ENCODE measurements at places on chromosomes 11 and 22.
A peak's percentile ranks its signal among the peaks of the same experiment; 100 is the strongest.

- no peak overlapping the region for H3K27ac ChIP-seq
- H3K27me3 ChIP-seq, result peaks cover 5% of the 10 kb centered on the region
- H3K4me3 ChIP-seq, result no peak overlapping the region
- H3K36me3 ChIP-seq, result peaks cover 6% of the 10 kb centered on the region
- H3K4me1 ChIP-seq, result no peaks in the 10 kb centered on the region
These were observed 161.4 kb downstream of the BRD1 start for GRCh38 chr22:49666146-49666809.

DNA sequence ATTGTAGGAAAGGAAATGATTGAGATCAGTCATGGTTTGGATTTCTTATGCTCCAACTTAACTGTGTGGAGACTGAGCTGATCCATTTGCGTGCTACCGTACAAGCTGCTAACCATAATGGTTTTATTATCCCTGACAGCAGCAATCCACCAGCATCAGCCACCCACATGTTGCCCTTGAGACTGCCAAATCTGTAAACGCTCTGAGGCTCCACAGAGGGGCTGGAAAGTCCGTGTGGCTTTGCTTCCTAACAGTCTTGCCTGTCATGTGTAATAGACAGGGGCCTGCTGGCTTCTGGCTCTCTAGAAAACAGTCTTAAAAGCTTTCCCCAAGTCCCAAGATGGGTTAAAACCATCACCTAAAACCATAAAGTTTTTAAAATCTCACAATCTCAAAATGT lies 30.1 kb downstream of the ATG16L2 start:
- H3K27me3 ChIP-seq, result peaks cover 2% of the 10 kb centered on the region
- peaks cover 46% of the 10 kb centered on the region for H3K36me3 ChIP-seq
- H3K27ac ChIP-seq, result peak overlapping the region; percentile 28
- H3K4me1 ChIP-seq, result peaks cover 28% of the 10 kb centered on the region

DNA sequence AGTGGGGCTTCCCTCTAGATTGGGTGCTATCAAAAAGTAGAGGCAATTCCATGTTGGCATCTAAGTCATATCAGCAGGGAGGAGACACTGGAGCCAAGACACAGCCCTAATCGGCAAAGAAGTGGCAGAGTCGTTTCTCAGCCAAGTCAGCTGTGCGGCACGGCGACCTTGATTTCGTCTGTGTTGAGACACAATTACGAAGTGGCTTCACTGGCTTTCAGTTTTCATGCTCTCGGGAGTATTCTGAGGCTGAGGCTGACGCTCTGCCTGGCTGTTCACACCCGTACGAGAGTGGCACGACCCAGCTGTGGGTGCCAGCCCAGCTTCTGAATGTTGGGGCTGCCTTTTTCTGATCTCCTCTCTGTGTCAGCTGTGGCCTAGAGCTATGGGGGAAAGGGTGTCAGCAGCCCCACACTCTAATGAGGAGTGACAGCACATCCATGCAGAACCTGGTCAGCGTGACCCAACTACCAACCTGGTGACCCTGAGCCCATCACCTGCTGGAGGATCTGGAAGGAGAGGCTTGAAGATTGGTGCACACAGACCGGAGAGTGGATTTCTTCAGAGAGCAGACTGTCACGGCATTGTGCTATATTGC lies 105.7 kb upstream of the TMEM45B start:
- no peak overlapping the region for H3K4me3 ChIP-seq
- peaks cover 22% of the 10 kb centered on the region for H3K27me3 ChIP-seq
- H3K36me3 ChIP-seq, result no peaks in the 10 kb centered on the region
- no peak overlapping the region for H3K27ac ChIP-seq
- no peaks in the 10 kb centered on the region for H3K4me1 ChIP-seq

DNA sequence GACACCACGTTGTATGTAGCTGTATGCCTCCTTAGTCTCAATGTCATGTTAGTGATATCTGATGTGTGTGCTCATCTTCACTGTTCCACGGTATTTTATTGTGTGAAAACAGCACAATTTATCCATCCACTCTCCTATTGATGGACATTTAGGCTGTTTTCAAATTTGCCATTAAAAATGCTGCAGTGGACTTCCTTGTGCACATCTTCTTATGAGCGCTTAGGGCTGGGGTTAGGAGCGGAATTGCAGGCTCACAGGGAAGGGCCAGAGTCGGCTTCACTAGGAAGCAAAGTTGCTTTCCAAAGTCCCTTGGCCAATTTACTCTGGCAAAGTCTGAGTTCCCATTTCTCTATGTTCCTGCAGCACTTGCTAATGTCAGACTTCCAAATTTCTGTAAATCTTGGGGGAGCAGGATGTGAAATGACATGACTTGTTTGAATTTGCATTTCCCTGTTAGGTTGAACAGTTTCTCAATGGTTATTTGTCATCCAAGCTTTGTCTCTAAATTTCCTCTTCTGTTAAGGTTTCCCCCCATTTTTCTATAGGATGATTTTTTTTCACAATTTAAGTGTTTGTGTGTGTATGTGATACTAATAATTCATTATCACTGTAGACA lies 75.4 kb downstream of the MYEOV start:
- DNase-seq, result no peak
- peaks cover 41% of the 10 kb centered on the region for H3K4me1 ChIP-seq
- no peak overlapping the region for H3K27ac ChIP-seq
- H3K36me3 ChIP-seq, result peaks cover 48% of the 10 kb centered on the region
- no peak overlapping the region for H3K4me3 ChIP-seq

- DNase-seq, result no peak
- peaks cover 28% of the 10 kb centered on the region for H3K4me1 ChIP-seq
- peak overlapping the region; percentile 99 for H3K4me3 ChIP-seq
These were observed 330 bp upstream of the POLD3 start for GRCh38 chr11:74592063-74592440.
